ENCODE measurements at places on chromosomes 7 and 10.
A peak's percentile ranks its signal among the peaks of the same experiment; 100 is the strongest.

- DNase-seq = no peak
- H3K4me1 ChIP-seq = no peaks in the 10 kb centered on the region
- no peaks in the 10 kb centered on the region for H3K36me3 ChIP-seq
- no peaks in the 10 kb centered on the region for H3K27me3 ChIP-seq
Measured at GRCh38 chr7:132286836-132287235, 289.4 kb downstream of the PLXNA4 start.

- peaks cover 21% of the 10 kb centered on the region for H3K27me3 ChIP-seq
- H3K27ac ChIP-seq = no peak overlapping the region
- peaks cover 2% of the 10 kb centered on the region for H3K4me1 ChIP-seq
Measured at GRCh38 chr10:26214551-26215395, 1.8 kb upstream of the GAD2 start.

DNA sequence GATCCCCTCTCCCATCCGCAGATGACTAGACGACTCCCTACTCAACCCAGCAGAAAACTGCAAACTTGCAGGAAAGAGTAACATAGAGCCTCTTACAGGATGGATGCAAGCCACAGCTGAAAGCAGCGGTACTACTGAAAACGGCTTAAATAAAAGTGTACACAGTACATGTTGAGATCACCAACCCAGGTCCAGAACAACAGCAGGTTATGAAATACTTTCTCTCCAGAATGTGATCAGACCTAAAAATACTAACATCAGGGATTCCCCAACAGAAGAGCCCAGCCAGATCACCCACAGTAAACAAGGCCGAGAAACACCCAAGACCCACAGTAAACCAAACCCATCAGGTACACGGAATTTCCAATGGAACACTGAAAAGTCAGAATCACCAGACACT lies 13.2 kb downstream of the ATE1 start:
- DNase-seq = no peak
- H3K36me3 ChIP-seq = peaks cover 7% of the 10 kb centered on the region
- no peak overlapping the region for H3K4me3 ChIP-seq
- H3K4me1 ChIP-seq = no peaks in the 10 kb centered on the region

DNA sequence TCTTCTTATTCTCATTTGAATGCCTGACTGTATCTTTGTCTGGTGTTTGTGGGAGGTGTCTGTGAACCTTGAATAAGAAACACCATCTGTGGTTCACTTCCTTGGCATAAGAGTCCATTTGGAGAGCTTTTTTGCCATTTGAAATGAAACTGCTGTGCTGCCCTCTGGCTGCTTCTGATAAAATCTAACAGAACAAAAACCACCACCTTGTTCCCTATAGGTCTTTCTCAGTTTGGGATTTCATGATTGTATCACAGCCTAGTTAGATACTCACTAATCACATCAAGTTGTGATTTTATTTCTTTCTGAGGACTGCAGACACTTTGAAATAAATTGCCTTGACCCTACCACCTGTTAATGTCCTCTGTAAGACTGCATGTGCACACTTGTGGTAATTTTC lies 102.7 kb upstream of the FAM13C start:
- H3K4me3 ChIP-seq = no peak overlapping the region
- no peaks in the 10 kb centered on the region for H3K27me3 ChIP-seq
- no peak for DNase-seq
- no peaks in the 10 kb centered on the region for H3K36me3 ChIP-seq
- no peak overlapping the region for H3K27ac ChIP-seq

DNA sequence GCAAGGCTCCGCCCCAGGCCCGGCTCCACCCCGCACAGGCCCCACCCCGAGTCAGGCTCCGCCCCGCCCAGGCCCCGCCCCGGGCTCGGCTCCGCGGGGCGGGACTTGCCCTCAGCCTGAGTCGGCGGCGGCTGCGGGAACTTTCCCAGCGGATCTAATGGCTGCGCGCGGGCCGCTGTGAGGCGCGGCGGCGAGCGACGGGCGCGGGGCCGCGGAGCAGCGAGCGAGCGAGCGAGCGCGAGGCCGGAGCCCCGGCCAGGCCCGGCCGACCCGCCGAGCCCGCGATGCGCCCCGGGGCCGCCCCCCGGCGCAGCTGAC lies at the start of gene INPP5A:
TSS of gene INPP5A (plus strand) at position 104 of the 318 bp plus-strand sequence. CDS start 310 bp downstream, outside the sequence.
- peak within 1 kb of the TSS; percentile 74 for H3K4me3 ChIP-seq
- peak within 1 kb of the TSS; percentile 86 for H3K27ac ChIP-seq

- H3K27ac ChIP-seq = no peak overlapping the region
- no peak for DNase-seq
- H3K4me1 ChIP-seq = no peaks in the 10 kb centered on the region
- H3K27me3 ChIP-seq = no peaks in the 10 kb centered on the region
Measured at GRCh38 chr7:142896151-142896550, 10.6 kb upstream of the TRPV6 start.

- no peaks in the 10 kb centered on the region for H3K4me1 ChIP-seq
- DNase-seq = no peak
- no peaks in the 10 kb centered on the region for H3K27me3 ChIP-seq
Measured at GRCh38 chr7:18386607-18387006, 108.9 kb upstream of the HDAC9 start.

DNA sequence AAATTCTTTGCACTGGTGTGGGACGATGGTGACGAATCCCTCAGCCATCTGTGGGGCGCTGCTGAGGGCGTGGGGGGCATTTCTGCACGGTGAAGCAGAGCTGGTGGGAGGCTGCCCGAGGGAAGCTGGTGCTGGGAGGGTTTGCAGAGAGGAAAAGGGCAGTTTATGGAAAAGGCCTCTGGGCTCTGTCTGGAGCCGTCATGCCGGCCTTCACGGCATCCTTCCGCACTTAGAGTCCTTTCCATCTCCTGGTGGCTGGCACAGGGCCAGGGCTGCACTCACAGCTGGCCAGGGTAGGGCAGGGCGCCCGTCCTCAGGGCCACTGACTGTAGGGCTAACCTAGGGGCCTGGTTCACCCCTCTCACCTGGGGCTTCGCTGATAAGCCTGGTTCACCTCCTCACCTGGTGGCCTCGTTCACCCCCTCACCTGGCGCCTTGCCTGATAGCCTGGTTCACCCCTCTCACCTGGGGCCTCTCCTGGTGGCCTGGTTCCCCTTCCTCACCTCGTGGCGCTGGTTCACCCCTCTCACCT lies 598 bp upstream of the AMZ1 start:
- DNase-seq = no peak
- no peak overlapping the region for H3K4me3 ChIP-seq
- H3K36me3 ChIP-seq = no peaks in the 10 kb centered on the region
- peaks cover 11% of the 10 kb centered on the region for H3K4me1 ChIP-seq
- no peak overlapping the region for H3K27ac ChIP-seq

GRCh38 chr7:130087364-130087763 lies 17.0 kb downstream of the KLHDC10 start:
- no peaks in the 10 kb centered on the region for H3K36me3 ChIP-seq
- DNase-seq = no peak
- H3K4me1 ChIP-seq = no peaks in the 10 kb centered on the region

- peaks cover 10% of the 10 kb centered on the region for H3K4me1 ChIP-seq
- no peaks in the 10 kb centered on the region for H3K27me3 ChIP-seq
- no peaks in the 10 kb centered on the region for H3K36me3 ChIP-seq
- no peak for DNase-seq
Measured at GRCh38 chr10:103583871-103584215, 90.3 kb downstream of the NEURL1 start.

- no peak overlapping the region for H3K27ac ChIP-seq
- H3K36me3 ChIP-seq = no peaks in the 10 kb centered on the region
- no peak overlapping the region for H3K4me3 ChIP-seq
Measured at GRCh38 chr7:139641337-139641992, 118.0 kb downstream of the CLEC2L start.

DNA sequence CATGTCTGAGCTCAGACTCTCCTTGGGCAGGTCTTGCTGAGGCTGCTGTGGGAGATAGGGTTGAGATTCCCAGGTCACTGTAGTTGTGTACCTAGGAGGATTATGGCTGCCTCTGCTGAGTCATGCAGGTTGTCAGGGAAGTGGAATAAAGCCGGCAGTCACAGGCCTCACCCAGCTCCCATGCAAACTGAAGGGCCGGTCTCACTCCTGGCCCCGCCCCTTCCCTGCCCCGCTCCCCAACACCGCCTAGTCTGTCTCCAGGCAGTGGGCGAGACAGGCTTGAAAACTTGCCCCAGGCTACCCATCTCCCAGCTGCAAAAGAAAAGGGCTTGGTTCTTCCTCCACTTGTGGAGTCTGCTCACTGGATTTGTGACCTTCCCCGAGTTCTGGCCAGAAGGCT lies 41.6 kb upstream of the SDHAF3 start:
- H3K27me3 ChIP-seq = no peaks in the 10 kb centered on the region
- no peaks in the 10 kb centered on the region for H3K36me3 ChIP-seq
- DNase-seq = no peak
- no peaks in the 10 kb centered on the region for H3K4me1 ChIP-seq

GRCh38 chr10:126511917-126512479 lies 123.7 kb upstream of the ADAM12 start:
- H3K4me3 ChIP-seq = no peak overlapping the region
- H3K27ac ChIP-seq = no peak overlapping the region
- no peaks in the 10 kb centered on the region for H3K36me3 ChIP-seq
- no peak for DNase-seq
- no peaks in the 10 kb centered on the region for H3K27me3 ChIP-seq

GRCh38 chr10:59012839-59013238 lies 163.6 kb upstream of the PHYHIPL start:
- H3K27me3 ChIP-seq = no peaks in the 10 kb centered on the region
- DNase-seq = no peak
- no peak overlapping the region for H3K4me3 ChIP-seq
- no peak overlapping the region for H3K27ac ChIP-seq

GRCh38 chr7:73920406-73921134 lies 59.6 kb downstream of the TMEM270 start:
- H3K27ac ChIP-seq = no peak overlapping the region
- no peaks in the 10 kb centered on the region for H3K27me3 ChIP-seq
- H3K4me3 ChIP-seq = no peak overlapping the region
- no peak for DNase-seq

- H3K36me3 ChIP-seq = no peaks in the 10 kb centered on the region
- no peak overlapping the region for H3K4me3 ChIP-seq
- no peaks in the 10 kb centered on the region for H3K4me1 ChIP-seq
Measured at GRCh38 chr10:109676703-109677102, 246.6 kb downstream of the XPNPEP1 start.

GRCh38 chr10:70459774-70460490 lies 18.5 kb upstream of the NODAL start:
- H3K27me3 ChIP-seq = peaks cover 4% of the 10 kb centered on the region
- no peak overlapping the region for H3K4me3 ChIP-seq
- no peaks in the 10 kb centered on the region for H3K4me1 ChIP-seq
- no peaks in the 10 kb centered on the region for H3K36me3 ChIP-seq
- no peak for DNase-seq

- H3K27ac ChIP-seq = no peak overlapping the region
- no peak overlapping the region for H3K4me3 ChIP-seq
- H3K36me3 ChIP-seq = no peaks in the 10 kb centered on the region
- peaks cover 11% of the 10 kb centered on the region for H3K4me1 ChIP-seq
- no peaks in the 10 kb centered on the region for H3K27me3 ChIP-seq
Measured at GRCh38 chr10:103557455-103557854, 64.0 kb downstream of the NEURL1 start.

- H3K27me3 ChIP-seq = no peaks in the 10 kb centered on the region
- no peak overlapping the region for H3K4me3 ChIP-seq
- no peaks in the 10 kb centered on the region for H3K4me1 ChIP-seq
- no peaks in the 10 kb centered on the region for H3K36me3 ChIP-seq
Measured at GRCh38 chr7:156147104-156147503, 334.8 kb upstream of the SHH start.

GRCh38 chr7:39721345-39721744 lies 98.0 kb downstream of the RALA start:
- H3K36me3 ChIP-seq = no peaks in the 10 kb centered on the region
- no peak overlapping the region for H3K27ac ChIP-seq
- no peaks in the 10 kb centered on the region for H3K4me1 ChIP-seq
- no peak overlapping the region for H3K4me3 ChIP-seq
- DNase-seq = no peak
- H3K27me3 ChIP-seq = no peaks in the 10 kb centered on the region

GRCh38 chr7:55110993-55111361 lies 92.2 kb downstream of the EGFR start:
- no peak overlapping the region for H3K27ac ChIP-seq
- no peaks in the 10 kb centered on the region for H3K36me3 ChIP-seq
- H3K4me1 ChIP-seq = no peaks in the 10 kb centered on the region
- H3K27me3 ChIP-seq = no peaks in the 10 kb centered on the region

DNA sequence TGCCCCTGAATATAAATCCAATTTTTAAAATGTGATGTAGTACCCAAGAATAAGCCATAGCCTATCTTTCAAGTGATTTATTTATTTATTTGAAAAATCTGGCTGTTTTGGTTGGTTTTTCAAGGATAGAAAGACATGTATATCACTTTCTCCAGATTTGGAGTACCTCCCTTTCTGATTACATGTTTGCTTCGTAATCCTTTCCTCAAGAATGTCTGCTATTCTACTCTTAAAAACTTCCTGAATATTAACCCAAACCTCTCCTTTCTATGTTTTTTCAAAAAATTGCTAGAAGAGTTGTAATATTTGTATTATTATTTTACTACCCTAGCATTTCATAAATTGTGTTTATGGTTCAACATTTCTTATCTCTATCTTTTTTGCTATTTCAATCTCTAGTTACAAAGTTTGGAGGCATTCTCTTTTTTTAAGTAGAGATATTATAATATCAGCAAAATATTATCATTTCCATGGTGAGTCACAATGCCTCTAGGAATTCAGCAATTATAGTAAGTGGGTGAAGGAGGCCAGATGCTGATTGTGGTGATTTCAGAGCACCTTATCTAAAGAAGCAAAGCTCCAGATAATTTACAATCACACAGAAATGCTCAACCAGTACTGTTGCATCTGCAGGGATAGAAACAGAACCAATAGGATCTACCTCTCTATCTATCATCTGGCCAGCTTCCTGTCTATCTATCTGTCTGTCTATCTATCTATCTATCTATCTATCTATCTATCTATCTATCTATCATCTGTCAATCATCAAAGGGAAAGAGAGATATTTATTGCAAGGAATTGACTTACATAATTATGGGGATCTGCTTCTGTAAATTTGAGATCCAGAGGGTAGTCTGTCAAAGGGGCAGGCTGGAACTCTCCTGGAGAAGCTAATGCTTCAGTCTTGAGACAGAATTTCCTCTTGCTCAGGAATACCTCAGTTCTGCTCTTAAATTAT lies 412.5 kb upstream of the SEMA3C start:
- no peak for DNase-seq
- H3K4me1 ChIP-seq = no peaks in the 10 kb centered on the region
- H3K27ac ChIP-seq = no peak overlapping the region
- H3K27me3 ChIP-seq = no peaks in the 10 kb centered on the region
- no peaks in the 10 kb centered on the region for H3K36me3 ChIP-seq

GRCh38 chr7:73701357-73701995 lies 18.0 kb downstream of the STX1A start:
- H3K36me3 ChIP-seq = peaks cover 11% of the 10 kb centered on the region
- H3K27me3 ChIP-seq = no peaks in the 10 kb centered on the region
- no peaks in the 10 kb centered on the region for H3K4me1 ChIP-seq
- H3K4me3 ChIP-seq = no peak overlapping the region
- DNase-seq = no peak
- no peak overlapping the region for H3K27ac ChIP-seq

- no peak for DNase-seq
- H3K4me1 ChIP-seq = no peaks in the 10 kb centered on the region
- no peak overlapping the region for H3K4me3 ChIP-seq
- H3K36me3 ChIP-seq = no peaks in the 10 kb centered on the region
Measured at GRCh38 chr7:30465811-30466180, 12.8 kb downstream of the NOD1 start.

- peaks cover 7% of the 10 kb centered on the region for H3K4me1 ChIP-seq
- H3K36me3 ChIP-seq = no peaks in the 10 kb centered on the region
- DNase-seq = no peak
- H3K27ac ChIP-seq = no peak overlapping the region
- no peaks in the 10 kb centered on the region for H3K27me3 ChIP-seq
Measured at GRCh38 chr10:129032372-129033313, 434.4 kb upstream of the MGMT start.

All from naive thymus-derived CD4-positive, alpha-beta T cell (primary cell).